ENCODE measurements at places on chromosomes 12 and 14. TPM values are rescaled to one million over a fixed set of nuclear protein-coding genes. Genes with fewer than 3 reads are reported as not detected.

JAG2 gene
- 20.4 TPM for total RNA-seq

DNA sequence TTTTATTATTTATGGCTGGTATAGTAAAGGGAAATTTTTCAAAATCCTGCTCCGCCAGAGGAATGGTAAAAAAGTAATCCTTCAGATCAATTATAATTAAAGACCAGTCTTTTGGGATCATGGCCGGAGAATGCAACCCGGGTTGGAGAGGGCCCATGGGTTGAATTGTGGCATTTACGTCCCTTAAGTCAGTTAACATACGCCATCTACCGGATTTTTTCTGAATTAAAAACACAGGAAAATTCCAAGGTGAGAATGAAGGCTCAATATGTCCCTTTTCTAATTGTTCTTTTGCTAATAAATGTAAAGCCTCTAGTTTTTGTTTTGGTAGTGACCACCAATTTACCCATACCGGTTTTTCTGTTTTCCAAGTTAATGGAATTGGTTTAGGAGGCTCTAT lies 602.8 kb downstream of the ALG10 start:
- H3K4me1 ChIP-seq: no peaks in the 10 kb centered on the region
- H3K36me3 ChIP-seq: no peaks in the 10 kb centered on the region
- no peak overlapping the region for H3K4me3 ChIP-seq
- DNase-seq: no peak

GRCh38 chr14:72945356-72946027 lies 19.2 kb downstream of the DCAF4 start:
- no peaks in the 10 kb centered on the region for H3K36me3 ChIP-seq
- H3K4me1 ChIP-seq: no peaks in the 10 kb centered on the region
- DNase-seq: no peak
- H3K27me3 ChIP-seq: no peaks in the 10 kb centered on the region

DNA sequence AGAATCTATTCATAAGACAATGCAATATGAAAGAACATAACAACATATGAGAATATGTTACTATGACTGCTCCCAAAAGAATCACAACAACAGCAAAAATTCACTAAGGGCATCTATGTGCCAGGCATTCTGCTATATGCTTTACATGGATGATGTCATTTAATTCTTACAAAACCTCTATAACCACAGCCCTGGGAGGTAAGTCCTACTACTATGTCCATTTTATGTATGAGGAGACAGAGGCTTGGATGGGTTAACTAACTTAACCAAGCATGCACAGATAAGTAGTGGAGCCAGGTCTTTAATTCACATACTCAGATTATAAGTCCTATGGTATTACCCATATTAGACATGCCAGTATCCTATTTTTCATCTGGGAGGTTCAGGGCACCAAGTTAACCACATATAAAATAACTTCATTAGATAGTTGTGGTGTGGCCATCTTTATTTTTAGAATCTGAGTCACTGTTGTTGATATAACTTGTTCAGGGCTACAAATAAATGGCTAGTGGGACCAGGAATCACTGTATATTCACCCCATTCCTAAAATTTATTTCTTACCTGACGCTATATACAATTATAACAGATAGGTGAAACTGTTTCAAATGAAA lies 33.2 kb upstream of the RAD51AP1 start:
- H3K36me3 ChIP-seq: no peaks in the 10 kb centered on the region
- H3K4me3 ChIP-seq: no peak overlapping the region
- H3K27ac ChIP-seq: no peak overlapping the region
- no peaks in the 10 kb centered on the region for H3K27me3 ChIP-seq

GRCh38 chr14:83309211-83309610 lies 1775.6 kb upstream of the SEL1L start:
- no peaks in the 10 kb centered on the region for H3K27me3 ChIP-seq
- no peaks in the 10 kb centered on the region for H3K36me3 ChIP-seq
- H3K27ac ChIP-seq: no peak overlapping the region

- no peak for DNase-seq
- peaks cover 2% of the 10 kb centered on the region for H3K4me1 ChIP-seq
- no peak overlapping the region for H3K27ac ChIP-seq
- no peak overlapping the region for H3K4me3 ChIP-seq
Measured at GRCh38 chr14:72850360-72850759, 43.5 kb downstream of the DPF3 start.

Data from testis (tissue), 5 donors.